Activated CD4-positive, CD25-positive, alpha-beta regulatory T cell (primary cell): ENCODE measurements at places on chromosomes 3 and 15.

DNA sequence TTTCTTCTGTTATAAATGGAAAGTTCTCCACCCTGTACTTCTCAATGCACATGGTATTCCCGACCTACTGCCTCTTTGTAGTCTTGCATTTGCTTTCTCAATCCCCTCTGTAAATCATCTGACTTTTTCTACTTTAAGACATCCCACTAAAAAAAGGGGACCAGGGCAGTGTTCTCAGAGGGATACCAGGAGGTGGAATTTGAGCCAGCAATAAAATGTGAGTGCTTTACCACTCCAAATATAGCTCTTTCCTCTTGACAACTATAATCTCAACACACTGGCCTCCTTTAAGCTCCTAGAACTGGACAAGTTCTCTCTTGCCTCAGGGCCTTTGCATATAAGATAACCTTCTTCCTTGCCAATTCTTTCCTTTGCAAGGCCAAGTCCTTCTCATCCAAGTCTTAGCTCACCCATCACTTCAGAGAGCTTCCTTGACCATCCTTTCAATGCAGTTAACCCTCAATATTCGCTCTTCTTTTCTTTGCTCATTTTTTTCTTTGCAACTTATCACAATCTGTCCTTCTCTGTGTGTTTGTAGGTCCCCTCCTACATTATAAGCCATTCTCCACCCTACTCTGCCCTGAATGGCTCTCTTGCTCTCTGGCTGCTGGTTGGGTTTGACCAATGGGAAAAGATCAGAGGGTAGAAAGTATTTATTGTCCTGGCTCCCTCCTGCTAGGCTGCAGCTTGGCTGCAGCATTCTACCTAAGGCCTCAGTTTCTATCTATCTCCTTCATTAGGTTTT is 93.4 kb downstream of the PRICKLE2 start:
- no peak for DNase-seq

GRCh38 chr3:193554811-193555210 is at the start of gene ATP13A4:
Gene ATP13A4 (minus strand): TSS chr3:193554895. CDS start chr3:193554799, 96 bp downstream.
- no peak for DNase-seq

DNA sequence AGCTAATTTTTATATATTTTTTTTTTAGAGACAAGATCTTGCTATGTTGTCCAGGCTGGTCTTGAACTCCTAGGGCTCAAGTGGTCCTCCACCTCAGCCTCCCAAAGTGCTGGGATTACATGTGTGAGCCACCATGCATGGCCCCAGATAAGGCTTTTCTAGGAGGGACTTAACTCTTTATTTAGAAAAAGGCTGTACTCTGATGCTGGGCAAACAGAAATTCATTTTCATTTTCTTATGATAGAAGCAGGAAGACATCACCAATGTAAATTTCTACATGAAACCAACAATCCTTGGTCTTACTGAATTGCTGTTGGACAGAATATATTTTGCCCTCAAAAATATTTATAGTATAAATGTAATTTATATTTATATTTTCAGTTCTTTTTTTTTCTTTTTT is 9.6 kb downstream of the NIPA1 start:
- DNase-seq: no peak

DNA sequence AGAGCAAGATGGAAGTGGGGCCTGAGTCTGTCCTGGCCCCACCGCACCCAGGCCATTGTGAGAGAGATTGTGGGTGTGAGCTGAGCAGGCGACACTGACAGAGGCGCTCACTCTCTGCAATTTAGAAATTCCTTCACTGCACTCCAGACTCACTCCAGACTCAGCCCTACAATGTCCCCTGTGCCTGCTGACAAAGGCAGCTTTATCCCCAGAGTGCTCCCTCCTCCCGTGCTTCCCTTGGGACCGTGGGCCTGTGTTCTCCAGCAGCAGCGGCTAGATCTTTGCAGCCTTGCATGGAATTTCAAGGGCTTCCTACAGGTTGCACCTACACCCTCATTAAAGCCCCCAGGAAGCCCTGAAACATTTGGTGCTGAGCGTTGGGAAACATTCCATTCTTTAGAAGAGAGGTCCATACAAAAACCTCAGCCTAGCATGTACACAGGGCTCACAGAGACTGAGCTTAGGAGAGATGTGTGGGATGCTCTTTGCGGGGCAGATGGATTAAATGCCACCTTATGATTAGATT is 1.3 kb upstream of the IL16 start:
- no peak for DNase-seq

GRCh38 chr3:153970741-153971347 is 150.3 kb upstream of the ARHGEF26 start:
- DNase-seq: no peak
